ENCODE measurements at places on chromosomes 3 and 15. TPM values are rescaled to one million over a fixed set of nuclear protein-coding genes. Genes with fewer than 3 reads are reported as not detected.

DNA sequence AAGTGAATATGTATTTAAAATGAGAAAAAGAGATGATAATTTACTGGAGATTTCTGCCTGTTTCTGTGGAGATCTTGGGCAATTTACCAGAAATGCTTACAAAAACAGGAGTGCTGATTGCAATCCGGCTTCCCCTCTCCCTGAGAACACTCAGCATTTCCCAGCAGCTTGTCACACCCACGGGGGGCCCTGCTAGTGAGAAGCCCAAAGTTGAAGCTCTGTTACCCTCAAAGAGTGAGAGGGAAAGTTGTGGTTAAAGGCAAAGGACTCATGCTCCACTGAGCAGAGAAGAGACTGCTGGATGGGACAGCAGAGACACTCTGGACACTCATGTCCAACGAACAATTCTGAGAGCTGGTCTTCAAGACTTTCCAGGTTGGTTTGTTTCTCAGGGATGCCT lies 2.9 kb downstream of the MCTP2 start:
- no peak for DNase-seq

GRCh38 chr3:75218577-75218976 lies 445.6 kb upstream of the FRG2C start:
- no peak for DNase-seq

- no peak for DNase-seq
These were observed 389.8 kb upstream of the KCNMB2 start for GRCh38 chr3:178146406-178146831.

- DNase-seq: no peak
These were observed 30.5 kb upstream of the ATP13A3 start for GRCh38 chr3:194517333-194517732.

GRCh38 chr3:50133283-50133615 lies 21.9 kb upstream of the SEMA3F start:
- no peak for DNase-seq

Gene GREM1
- total RNA-seq: 825 TPM

DNA sequence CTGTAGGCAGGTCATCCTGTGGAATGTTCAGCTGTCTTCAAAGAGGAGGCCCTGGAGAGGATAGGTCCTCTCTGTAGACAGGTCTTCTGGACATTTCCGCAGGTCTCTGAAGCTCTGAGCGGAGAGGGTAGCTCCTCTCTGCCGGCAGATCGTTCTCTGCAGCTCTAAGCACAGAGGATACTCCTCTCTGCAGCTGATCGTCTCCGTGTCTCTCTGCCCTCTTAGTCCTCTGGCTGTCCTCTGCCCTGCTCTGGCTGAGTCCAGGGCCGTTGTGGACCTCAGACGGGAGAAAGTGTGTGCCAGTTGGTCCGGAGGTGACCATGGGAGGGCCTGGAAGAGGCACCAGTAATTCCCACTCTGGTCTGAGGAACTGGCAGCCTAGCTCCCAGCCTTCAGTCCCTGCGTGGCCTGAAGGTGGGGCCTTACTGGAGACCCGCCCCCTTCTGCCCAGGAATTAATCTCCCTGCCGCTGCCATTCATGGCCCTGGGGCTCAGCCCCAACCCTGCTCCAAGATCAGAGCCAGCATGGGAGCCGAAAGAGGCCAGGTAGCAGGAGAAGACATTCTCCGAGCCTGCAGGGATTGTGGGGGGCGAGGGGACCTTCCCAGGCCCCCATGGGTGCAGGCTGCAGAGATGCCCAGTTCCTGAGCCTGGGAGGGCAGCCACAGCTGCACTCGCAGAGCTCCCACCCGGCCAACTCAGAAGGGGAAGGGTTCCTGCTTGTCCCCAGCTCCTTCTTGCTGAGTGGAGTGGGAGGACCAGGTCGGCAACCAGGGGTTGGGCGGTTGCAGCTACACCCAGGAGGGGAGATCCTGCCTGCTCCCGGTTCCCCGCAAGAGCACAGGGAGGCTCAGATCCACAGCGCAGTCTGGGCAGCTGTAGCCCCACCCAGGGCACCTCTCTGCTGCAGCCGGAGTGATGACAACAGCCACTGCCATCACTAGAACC lies 488.7 kb downstream of the RSL24D1 start:
- DNase-seq: no peak

DNA sequence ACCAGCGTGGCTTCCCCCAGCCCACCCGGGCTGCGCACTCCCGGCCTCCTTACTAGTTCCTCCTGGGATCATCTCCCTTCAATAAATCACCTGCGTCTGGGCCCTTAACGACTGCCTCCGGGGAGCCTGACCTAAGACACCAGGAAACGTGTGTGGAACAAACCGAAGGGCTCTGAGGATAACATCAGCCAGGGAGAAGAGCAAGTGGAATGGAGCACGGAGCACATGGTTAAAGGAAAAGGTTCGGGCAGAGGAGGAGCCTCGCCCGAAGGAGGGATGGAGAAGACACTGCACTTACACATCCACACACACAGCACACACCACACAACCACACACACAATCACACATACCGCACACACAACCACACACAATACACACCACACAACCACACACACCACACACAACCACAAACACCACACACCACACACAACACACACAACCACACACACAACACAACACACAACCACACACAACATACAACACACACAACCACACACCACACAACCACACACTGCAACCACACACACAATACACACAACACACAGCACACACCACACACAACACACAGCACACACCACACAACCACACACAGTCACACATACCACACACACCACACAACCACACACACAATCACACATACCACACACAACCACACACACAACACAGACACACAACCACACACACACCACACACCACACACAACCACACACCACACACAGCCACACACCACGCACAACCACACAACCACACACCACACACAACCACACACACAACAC lies 24.7 kb downstream of the CPN2 start:
- DNase-seq: no peak

DNA sequence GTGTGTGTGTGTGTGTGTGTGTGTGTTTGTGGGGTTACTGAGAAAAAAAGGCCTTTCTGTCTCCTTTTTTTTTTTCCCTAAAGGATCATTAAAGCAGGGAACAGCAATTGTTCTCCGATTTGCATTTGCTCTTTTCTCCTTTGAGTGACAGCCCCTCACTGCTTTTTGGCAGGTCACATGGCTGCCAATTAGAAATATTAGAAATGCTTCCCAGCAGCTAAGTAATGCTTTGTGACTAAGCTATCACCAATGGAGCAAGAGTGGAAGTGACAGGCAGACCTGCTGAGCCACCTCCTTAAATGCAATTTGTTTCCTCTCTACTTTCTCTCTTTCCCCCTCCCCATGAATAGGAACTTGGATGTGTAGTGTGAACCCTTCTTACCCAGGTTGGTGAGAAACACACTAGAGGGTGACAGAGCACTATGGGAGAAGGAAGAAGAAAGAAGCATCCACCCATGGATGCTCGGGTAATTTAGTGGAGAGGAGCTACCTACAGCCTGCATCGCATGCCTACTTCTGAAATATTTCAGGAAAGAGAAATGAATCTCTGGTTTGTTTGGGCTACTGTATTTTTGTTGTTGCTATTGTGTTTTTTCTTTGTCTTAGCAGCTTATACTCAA lies 165.2 kb upstream of the PDZRN3 start:
- no peak for DNase-seq

DNA sequence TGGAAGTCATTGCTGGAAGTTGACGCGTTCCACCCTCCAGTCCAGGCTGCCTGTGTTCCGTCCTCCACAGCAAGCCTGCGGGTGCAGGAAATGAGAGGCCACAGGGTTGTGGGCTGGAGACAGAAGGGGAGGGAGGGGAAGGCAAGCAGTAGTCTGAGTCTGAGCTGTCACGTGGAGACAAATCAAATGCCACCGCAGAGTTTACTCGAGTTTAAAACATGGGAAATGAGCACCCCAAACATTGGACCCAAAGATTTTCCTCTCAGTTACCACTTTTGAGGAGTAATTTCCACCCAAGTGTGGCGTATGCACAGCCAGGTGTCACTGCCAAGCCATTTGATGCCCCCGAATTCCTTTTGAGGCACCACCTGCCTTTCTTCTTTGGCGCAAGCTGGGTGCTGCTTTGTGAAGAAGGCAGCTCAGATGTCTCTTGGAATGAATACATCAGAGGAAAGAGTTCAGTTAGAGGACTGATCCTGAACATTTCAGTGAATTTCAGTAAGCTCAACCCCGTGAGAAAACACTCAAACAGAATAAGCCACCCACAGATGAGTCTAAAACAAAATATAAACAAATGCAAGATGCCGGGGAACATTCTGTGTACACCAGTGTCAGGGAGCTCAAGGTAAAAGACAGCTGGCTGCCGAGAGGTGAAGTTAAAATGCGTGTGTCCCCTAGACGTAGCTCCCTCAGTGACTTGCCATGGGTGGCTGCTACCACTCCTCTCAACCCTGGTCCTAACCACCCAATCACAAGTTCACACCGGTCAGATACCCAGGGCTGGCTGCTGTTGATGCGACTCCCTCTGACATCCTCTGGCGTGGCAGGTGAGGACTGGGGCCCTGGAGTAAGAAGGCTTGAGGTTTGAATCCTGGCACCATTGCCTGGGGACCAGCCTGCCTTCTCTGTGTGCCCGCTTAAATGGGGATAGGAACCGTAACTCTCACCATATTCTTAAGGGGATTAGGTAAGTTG lies 203.8 kb downstream of the UACA start:
- DNase-seq: no peak
